ENCODE measurements at places on chromosomes 1 and 21.

- DNase-seq = no peak
Observed at GRCh38 chr1:235050911-235051360, 77.7 kb downstream of the TOMM20 start.

GRCh38 chr1:70043804-70044203 is 161.6 kb downstream of the LRRC40 start:
- DNase-seq = no peak

DNA sequence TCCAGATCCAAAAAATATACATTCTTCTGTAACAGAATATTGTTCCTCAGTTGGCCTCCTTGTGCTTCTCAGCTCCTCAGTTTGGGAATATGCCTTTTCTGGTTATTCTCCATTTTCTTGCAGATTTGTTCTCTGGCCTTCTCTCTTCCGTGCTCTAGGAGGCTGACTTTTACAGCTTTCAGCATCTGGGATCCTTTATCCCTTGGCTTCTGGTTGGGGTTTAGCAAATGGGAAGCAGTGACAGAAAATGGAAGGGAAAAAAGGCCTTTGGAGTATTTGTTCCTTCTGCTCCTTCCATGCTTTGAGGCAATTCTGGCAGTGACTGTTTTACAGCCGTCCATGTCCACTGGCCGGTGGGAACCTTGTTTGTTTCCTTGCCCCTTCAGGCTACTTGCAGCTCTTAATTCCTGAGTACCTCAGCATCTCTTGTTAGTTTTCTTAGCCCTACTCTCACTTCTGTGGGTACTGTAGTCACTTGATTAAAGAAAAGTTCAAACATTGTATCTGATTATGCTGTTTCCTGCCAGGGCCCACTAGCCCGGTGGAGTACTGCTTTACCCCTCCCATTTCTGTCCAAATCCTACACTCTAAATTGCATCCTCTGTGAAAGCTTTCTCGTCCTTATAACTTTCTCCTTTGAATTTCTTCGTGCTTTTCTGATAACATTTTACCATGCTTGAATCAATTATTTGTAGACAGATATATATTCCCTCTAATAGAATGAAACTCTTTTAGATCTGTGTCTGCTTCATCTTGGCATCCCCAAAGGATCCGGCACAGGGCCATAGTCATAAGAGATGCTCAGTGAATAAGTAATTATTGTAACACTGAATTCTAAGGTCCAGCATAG is 118.2 kb downstream of the OSBPL9 start:
- no peak for DNase-seq

GRCh38 chr1:21637514-21637913 is 31.6 kb downstream of the RAP1GAP start:
- no peak for DNase-seq

DNA sequence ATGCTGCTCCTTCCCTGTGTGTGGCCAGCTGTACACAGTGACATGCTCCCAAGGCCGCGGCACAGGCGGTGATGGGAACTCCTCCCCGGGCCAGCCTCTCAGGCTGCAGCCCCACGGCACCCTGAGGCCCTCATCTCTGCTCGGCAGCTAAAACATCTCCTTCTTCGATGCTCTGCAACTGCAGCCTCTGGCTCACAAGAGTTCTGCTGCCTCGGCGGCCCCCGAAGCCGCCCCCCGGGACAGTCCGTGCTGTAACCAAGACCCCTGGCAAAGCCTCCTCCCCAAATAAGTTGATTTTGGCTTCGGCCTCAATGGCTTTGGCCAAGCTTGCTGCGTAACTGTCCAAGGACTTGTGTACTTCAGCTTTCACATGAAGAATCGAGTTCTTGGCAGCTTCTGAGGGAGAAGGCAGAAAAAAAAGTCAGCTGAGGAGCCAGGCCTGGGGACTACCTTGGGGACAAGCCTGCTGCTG is 51.3 kb downstream of the GPR161 start:
- no peak for DNase-seq

DNA sequence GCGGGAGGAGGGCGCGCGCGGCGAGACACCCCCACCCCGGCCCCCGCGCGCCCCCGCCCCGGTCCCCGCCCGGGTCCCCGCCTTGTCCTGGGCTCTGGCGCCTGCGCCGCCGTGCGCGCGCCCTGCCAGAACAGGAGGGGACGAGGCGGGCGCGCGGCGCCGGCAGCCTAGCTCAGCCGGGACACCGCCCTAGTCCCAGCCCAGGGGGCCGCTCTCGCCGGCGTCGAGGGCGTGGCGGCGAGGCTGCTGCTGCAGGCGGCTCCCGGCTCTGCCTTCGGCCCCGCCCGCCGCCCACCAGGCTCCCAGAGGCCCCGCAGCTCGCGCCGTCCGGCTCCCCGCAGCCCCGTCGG is at the start of gene RCAN3:
RCAN3 (plus strand) TSS at position 128 of the 350 bp plus-strand sequence. CDS start 11,537 bp downstream, outside the sequence.
- DNase-seq = peak; percentile 74

DNA sequence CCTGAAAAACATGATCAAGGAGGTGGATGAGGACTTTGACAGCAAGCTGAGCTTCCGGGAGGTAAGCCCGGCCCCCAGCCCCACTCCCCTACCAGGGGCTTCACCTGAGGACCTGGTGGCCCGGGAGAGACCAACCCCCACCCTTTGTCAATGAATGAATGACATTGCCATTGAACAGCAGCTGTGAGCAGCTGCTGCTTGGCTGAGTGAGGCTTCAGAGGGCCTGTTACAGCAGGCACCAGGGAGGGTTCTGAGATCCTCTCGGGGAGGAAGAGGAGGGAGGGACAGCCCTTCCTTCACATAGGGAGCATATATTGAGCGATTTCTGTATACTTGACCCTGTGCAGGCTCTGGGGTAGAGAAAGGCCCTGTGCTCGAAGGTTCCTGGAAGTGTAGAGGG is 12.3 kb upstream of the CTRC start:
- no peak for DNase-seq

DNA sequence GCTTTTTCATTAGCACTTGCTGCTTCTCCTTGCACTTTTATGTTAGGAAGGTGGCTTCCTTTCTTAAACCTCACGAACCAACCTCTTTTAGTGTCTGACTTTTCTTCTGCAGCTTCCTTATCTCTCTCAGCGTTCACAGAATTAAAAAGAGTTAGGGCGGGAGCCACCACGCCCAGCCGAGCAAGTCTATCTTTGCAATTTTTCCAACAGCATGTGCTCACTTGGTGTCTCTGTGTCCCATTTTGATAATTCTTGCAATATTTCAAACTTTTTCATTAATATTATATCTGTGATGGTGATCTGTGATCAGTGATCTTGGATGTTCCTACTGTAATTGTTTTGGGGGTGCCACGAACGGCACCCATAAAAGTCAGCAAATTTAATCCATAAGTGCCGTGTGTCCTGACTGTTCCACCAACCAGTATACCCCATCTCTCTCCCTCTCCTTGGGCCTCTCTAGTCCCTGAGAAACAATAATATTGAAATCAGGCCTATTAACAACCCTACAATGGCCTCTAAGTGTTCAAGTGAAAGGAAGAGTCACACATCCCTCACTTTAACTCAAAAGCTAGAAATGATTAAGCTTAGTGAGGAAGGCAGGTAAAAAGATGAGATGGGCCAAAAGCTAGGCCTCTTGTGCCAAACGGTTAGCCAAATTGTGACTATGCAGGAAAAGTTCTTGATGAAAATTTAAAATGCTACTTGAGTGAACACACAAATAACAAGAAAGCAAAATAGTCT is 15.9 kb upstream of the ITPKB start:
- DNase-seq = no peak

DNA sequence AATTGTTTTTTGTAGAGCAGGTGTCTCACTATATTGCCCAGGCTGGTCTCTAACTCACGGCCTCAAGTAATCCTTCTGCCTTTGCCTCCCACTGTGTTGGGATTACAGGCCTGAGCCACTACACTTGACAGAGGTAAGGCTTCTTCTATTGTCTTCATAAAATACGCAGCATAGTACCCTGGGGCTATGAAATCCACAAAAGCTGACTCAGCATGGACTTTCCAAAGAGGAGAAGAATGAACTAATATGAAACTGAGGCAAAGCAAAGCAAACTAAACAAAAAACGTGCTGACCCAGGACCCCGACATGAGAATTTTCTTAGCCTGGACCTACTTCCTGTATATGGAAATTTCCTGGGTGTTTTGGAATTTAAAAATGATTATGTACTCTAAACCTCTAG is 18.5 kb upstream of the ATP13A2 start:
- no peak for DNase-seq

- no peak for DNase-seq
Observed at GRCh38 chr1:94927405-94928175, 680 bp upstream of the CNN3 start.

- DNase-seq = no peak
Observed at GRCh38 chr21:33032434-33033047, 6.8 kb downstream of the OLIG2 start.

GRCh38 chr1:163300568-163300967 is 21.2 kb upstream of the NUF2 start:
- no peak for DNase-seq

- DNase-seq = no peak
Observed at GRCh38 chr1:108749081-108749480, 2.6 kb downstream of the STXBP3 start.

DNA sequence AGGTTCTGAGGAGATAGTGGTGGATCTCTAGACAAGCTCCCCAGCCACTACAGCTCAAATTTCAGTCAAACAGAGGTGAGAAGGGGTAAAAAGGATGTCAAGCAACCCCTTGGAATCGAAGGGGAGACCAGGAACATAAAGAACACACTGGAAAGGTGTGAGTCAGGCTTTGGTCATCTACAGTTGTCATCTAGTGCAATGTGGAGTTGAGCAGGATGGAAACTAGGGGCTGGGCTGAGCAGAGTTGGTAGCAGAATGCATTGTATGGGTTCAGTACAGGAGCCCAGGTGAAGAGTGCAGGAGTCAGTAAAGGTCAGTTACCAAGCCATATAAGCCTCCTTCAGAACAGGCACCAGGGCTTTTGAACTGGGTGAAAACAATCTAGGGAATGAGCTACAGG is 52.7 kb upstream of the VAV3 start:
- DNase-seq = no peak

DNA sequence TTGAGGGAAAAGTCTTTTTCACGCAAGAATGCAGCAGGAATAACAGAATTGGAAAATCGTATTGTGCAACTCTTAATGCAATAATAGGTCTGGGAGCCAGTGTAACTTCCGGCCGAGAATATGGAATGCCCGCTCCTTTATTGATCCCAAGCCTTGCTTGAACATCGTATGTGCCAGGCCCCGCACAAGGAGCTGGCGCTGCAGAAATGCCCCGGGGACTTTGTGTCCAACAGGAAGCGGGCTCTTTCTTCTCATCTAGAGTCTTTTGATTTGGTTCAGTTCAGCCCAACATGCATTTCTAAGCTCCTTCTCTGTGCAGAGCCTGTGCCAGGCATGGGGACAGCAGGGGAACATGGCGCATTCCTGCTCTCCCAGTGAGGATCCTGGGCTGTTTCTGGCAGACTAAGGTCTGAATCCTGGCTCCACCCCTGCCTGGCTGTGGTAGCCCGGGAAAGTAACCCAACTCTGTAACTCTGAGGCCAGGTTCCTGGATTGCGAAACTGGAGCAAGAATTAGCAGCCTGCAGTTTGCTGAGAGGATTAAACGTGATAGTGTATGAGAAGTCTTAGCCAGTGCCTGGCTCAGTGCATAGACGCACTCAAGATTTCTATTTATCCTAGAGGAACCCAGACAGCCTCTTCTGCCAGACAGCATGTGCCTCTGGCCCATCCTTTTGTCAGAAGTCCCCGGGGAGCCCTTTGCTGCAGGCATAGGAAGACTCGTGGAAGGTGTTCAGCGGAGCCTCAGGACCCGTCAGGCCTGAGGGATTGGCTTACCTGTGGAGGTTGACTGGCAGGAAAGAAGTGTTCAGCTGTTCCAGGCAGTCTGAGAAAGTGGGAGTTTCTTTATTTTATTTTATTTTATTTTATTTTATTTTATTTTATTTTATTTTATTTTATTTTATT is 987 bp upstream of the CDCP2 start:
- DNase-seq = no peak

DNA sequence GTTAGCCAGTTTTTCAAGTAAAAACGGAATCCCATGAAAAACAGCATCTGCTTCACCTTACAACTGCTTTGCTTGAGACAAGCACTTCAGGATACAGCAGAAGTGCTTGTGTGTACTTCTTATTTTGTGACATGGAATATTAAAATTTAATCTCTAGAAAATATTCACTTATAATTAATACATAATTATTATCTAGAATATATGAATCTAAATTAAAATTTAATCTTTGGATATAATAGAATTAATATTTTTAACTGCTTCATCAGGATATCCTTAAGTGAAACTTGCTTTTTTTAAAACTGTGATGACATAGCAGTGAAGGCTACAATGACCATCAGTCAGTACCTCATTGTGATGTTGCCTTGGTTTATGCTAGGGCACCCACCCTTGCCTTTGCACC is 148.4 kb upstream of the C1orf105 start:
- no peak for DNase-seq

GRCh38 chr1:16083486-16083885 is 10.0 kb upstream of the FAM131C start:
- DNase-seq = no peak

DNA sequence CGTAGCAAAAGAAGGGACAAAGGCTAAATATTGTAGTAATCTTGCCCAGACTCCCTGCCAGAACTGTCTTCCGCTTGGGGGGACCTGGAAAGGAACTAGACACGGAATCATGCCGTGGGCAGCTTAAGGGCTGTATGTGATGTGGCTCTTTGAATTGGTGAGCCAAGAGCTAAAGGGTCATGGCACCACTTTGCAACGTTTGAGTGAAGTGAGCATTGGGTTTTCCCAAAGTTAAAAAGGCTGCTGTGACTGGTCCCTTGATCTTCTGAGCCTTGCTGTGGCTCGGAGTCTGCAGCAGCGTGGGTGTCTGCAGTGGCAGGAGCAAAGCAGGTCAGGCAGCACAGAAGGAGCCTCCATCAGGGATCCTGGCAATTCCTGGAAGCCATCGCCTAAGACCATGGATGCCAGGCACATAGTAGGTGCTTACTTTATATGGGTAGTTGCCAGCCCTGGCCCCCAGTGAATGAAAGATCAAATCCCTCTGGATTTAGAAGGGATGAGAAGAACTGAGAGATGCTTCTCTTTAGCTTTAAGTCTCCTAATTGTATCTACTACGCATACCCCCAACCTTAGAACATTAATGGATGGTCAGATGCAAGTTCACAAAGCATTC is 1.8 kb downstream of the SMYD2 start:
- DNase-seq = no peak

GRCh38 chr1:179340918-179341317 is 24.9 kb upstream of the AXDND1 start:
- no peak for DNase-seq

Measured in NCI-H1092 (cell line).